ENCODE measurements at places on chromosomes 4 and X.

DNA sequence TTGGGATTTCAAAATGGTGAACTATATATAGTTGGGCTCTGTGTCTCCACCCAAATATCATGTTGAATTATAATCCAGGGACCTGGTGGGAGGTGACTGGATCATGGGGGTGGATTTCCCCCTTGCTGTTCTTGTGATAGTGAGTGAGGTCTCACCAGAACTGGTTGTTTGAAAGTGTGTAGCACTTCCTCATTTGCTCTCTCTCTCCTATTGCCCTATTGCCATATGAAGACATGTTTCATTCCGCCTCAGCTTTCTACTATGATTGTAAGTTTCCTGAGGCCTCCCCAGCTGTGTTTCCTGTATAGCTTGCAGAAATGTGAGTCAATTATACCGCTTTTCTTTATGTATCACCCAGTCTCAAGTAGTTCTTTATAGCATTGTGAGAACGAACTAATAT, 545.6 kb downstream of the TRAM1L1 start:
- no peak for DNase-seq

DNA sequence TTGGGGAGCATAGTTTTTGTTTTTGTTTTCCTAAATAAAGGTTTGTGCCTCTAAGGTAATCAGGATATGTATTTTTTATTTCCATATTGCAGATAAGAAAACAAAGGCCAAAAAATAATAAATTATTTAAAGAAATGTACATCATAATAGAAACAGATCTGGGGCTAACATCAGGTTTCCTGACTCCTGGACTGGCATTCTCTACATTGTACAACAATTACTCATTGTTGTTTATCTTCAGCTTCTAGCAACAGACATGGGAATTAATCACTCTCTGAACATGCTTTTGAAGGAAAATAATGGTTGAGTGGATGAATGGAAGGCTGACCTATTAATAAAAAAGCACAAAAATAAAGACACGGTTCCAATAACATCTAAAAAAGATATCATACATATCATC, 146.2 kb downstream of the KCNIP4 start:
- DNase-seq, result no peak

GRCh38 chr4:78667764-78668163, 108.4 kb upstream of the BMP2K start:
- no peak for DNase-seq

GRCh38 chrX:148930206-148930729, 429.9 kb downstream of the AFF2 start:
- no peak for DNase-seq

GRCh38 chr4:167602157-167602556, 367.9 kb upstream of the SPOCK3 start:
- no peak for DNase-seq

DNA sequence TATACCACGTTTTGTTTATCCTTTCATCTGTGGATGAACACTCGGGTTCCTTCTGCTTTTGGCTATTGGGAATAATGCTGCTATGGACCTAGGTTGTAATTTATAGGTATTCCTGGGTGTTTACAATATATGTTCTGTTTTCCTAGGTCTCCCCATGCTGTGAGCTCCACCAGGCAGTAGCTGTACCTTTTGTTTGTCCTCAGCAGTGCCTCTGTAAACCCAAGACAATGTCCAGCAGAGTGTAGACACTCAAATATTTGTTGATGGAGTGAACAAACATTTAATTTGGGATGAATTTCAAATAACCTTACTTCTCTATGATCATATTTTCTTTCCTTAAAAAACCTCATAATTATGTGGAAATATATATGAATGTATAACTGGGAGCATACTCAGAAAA, 259.5 kb upstream of the BOD1L1 start:
- no peak for DNase-seq

GRCh38 chr4:8278421-8279287, 9.1 kb downstream of the HTRA3 start:
- DNase-seq, result no peak

- DNase-seq, result no peak
Measured at GRCh38 chr4:95198961-95199360, 349.8 kb downstream of the UNC5C start.

GRCh38 chrX:93673869-93674271, at the start of gene FAM133A:
Gene FAM133A (plus strand): TSS chrX:93674206. CDS start chrX:93709420, 35,214 bp downstream.
- DNase-seq, result no peak
